CD4-positive, alpha-beta T cell treated with Interferon alpha-2 for 1 hour (primary cell): ENCODE measurements at places on chromosomes 2 and 18.

- no peak for DNase-seq
These were observed 296.0 kb upstream of the MGAT5 start for GRCh38 chr2:133957724-133958480.

GRCh38 chr18:74632856-74633255 is 35.2 kb downstream of the ZNF407 start:
- DNase-seq: no peak

- DNase-seq: no peak
These were observed 193.5 kb upstream of the CHST9 start for GRCh38 chr18:27378431-27379095.

- DNase-seq: no peak
These were observed 24.0 kb downstream of the GPR55 start for GRCh38 chr2:230901006-230901405.

- DNase-seq: no peak
These were observed 62.5 kb downstream of the CENPO start for GRCh38 chr2:24855726-24856125.

- DNase-seq: no peak
These were observed 182.2 kb upstream of the ZFP36L2 start for GRCh38 chr2:43408407-43409160.

DNA sequence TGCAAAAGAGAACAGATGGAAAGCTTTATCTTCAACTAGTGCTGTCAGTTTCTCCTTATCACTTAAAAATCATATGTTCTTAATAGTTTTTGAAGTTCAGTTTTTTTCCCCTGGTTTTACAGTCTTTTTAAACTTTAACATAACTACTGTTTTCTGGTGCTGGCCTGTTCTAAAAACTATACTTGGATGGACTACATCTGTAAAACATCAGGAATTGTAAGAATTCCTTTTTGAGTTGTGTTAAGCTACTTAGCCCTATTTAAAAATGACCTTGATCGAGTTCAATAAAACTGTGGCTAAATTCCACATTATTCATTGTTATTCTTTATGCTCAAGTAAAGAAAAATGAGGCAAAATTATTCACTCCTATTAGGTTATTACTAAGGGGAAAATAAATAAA is 397.7 kb downstream of the NUP35 start:
- DNase-seq: no peak

- DNase-seq: no peak
These were observed 6.5 kb downstream of the PIAS2 start for GRCh38 chr18:46910856-46911255.
